Cerebellar nuclear complex (tissue), 1 donor: ENCODE measurements at places on chromosomes 6 and 20.

DNA sequence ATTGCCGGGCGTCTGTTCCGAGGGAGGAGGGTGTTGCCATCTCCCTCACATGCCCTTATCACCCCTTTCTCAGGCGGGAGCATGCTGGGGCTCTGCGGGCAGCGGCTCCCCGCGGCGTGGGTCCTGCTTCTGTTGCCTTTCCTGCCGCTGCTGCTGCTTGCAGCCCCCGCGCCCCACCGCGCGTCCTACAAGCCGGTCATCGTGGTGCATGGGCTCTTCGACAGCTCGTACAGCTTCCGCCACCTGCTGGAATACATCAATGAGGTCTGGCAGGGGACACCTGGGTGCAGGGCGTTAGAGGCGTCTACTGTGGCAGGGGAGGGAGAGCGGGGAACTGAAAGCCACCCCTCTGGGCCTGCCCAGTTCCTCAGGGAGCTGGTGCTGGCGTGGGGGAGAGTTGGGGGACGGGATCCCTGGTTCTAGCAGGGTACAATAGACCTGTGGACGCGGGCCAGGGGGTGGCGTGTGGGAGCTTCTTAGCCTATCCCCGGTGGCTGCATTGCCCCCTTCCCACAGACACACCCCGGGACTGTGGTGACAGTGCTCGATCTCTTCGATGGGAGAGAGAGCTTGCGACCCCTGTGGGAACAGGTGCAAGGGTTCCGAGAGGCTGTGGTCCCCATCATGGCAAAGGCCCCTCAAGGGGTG is 697 bp downstream of the PPT2 start:
- DNase-seq = no peak

DNA sequence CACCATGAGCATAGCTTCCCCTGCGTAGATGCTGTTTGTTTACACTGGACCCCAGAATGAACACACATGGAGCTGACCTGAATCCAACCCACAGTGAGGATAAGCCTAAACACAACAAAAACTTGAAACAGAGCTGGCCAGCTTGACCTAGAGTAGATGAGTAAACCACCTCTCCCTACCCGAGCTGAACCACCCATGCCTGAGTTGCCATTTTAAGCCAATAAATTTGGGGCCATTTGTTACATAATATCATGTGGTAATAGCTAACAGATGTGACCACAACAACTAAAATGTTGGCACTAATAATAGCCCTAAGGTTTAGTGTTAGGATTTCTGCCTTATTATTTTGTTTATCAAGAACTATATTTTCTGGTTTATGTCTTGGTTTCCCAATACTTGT is 103.2 kb upstream of the GRIK2 start:
- DNase-seq = no peak

GRCh38 chr6:136051140-136051775 is 198.9 kb downstream of the MTFR2 start:
- no peak for DNase-seq

GRCh38 chr20:8849990-8850389 is 218.9 kb upstream of the PLCB4 start:
- DNase-seq = no peak

GRCh38 chr6:128305976-128306375 is 214.4 kb downstream of the PTPRK start:
- no peak for DNase-seq

DNA sequence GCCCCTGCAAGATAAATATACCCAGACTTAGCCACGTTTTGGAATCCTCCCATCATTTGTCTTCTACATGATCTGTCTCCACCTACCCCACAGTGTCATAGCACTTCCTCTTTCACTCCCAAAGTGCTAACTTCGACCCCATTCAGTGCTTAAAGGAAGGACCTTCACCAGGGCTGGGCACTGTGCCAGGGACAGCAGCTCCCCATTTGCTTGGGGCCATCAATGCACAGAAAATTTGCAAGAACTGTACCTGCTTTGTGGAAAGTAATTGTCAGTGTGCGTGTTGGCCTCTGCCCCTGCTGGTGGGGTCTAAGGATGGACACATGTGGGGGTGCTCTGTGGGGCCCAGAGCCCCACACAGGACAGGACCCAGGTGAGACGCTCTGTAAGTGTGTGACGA is 5.2 kb upstream of the BPIFA2 start:
- DNase-seq = no peak

- no peak for DNase-seq
Observed at GRCh38 chr20:16537918-16538317, 35.3 kb downstream of the KIF16B start.

DNA sequence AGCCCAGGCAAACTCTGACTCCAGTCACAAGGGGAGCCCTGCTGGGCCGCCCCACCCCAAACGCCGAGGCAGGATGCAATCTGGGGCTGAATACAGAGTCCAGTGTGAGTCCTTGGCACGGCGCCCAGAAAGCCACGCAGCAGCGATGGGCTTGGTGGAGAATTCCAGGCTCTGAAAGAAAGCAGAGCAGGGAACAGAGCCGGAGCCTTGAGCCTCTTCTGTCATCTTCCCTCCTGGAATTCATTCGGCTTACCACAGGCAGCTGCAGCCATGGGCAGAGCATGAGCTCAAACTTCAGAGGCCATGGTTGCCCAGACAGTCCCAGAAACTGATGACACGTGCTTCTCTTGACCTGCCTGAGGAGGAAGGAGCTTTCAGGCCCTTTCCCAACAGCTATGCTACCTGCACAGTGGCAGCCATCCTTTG is 441.1 kb upstream of the JARID2 start:
- no peak for DNase-seq

GRCh38 chr6:144481527-144481926 is 196.4 kb downstream of the UTRN start:
- no peak for DNase-seq

- no peak for DNase-seq
Observed at GRCh38 chr6:169953686-169954085, 202.3 kb downstream of the ERMARD start.

DNA sequence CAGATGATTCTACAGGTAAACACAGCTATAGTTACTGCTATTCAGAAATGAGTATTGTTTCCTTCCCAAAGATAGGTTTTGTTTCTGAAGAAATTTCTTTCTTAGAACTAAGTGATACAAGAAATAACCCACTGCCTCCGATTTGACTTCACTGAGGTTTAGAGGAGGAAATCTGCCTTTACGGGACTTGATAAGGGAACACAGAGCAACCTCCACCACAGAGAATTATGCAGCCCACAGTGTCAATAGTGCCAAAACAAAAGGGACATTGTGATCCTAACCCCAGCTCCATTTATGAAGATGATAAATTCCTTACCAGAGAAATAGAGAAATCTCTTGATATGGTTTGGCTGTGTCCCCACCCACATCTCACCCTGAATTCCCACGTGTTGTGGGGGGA is 164.6 kb downstream of the ZNF217 start:
- no peak for DNase-seq

DNA sequence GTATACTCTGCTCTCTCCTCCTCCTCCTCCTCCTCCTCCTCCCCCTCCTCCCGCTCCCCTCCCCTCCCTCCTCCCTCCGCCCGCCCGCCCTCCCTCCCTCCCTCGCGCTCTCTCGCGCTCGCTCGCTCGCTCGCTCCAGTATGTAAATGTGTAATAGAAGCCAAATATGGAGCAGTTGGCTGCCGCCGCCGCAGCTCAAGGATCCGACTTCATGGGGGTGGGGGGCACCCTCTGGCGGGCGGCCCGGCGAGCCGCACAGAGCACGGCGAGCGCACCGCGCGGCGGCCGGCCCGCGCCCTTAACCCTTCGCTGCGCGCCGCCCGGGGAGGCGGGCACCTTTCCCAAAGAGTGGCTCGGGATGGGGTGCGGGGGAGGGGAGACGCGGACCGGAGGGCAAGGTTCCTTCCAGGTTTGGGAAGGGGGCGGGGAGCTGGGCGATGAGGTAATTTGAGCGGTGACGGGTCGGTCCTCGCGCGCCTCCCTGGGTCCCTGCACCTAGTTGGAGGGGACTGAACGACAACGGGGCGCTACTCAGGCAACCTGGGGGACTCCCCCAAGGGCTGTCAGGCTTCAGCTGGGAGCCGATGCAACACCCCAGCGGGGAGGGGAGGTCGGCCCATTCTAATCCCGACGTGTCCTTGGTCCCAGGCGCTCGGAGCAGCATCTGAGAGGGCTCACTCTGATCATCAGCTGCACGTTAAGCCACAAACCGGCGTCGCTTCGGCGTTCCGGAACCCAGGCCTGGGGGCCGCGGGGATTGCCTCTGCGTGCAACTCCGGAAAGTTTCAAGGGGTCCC is 409 bp upstream of the ATXN1 start:
- DNase-seq = no peak

GRCh38 chr20:46438156-46438750 is 31.8 kb upstream of the ELMO2 start:
- DNase-seq = no peak

DNA sequence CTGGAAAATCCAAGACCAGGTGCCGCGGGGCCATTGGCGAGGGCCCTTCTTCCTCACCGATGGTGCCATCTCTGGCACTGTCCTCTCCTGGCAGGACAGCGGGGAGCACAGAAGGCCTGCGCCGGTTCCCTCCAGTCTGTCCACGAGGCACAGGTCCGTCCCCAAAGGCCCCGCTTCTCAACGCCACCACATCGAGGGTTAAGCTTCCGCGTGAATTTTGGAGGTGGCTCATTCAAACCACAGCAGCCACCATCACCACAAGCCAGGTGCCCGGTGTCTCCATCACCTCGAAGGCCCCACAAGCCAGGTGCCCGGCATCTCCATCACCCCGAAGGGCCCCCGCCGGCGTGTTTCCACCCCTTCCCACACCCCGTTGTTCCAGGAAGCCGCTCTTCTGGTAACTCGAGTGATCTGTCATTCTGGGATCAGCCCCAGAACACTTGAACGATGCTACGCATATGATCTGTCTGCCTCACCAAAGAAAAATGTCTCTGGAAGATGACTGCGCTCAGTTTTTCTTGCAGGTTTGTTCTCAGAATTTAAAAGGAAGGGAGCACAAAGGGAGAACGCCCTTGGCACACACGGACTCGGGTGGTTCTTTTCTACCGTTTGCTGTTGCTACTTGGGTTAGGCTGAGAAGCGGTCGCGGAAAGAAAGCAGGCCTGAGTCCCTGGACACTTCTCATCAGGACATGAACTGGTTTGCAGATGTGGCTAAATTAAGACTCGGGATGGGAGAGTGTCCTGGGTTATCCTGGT is 9.9 kb upstream of the KIF25 start:
- no peak for DNase-seq

DNA sequence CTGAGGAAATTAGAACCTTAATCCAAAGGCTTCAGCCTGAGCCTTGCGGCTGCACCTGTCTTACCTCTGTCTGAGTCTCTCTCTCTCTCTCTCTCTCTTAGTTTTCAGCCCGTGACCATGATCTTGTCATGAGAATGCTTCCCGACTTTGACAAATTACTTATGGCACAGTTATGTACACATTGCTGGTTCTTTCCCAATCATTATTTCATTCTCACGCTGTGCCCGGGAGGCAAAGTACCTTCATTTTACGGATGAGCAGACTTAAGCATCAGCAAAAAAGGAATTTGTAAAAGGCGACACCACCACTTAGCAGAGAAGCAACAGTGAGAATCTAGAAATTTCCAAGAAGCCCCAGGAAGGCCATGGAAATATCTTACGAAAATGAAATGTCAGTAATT is 54.6 kb downstream of the GMPR start:
- DNase-seq = no peak

DNA sequence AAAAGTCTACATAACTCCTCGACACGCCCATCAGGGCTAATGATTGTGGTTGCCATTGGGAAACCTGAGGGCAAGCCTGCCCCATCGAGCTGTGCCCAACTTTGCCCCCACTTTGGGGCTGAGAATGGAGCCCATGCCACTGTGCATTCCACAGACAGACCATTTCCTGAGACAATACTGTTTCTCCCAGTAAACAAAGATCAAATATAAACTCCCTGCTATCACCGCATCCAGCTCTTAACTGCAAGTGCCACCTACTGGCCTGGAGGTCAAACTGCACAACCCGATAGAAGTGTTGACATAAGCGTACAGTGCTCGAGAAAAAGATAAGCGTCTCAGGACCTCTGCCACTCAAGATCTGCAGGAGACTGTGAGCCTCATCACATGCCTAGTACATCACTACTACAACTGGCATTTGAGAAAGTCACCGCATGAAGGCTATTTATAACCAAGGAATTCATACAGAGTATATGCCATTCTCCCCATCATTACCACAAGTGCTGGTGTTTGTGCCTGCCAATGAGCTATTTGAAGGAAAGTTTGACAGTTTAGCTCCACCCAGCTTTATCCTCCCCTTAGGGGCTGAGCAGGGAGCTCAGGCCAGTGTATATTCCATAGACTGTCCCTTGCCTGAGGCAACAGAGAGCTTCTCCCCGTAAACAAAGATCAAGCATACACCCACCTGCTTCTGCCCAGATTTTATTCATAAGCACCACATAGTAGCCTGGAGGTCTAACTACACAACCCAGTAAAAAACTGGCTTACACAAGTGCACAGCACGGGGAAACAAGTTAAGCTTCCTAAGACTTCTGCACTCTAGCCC is 4.5 kb upstream of the DEFB126 start:
- DNase-seq = no peak

- DNase-seq = no peak
Observed at GRCh38 chr6:162681447-162681846, 46.1 kb downstream of the PRKN start.

DNA sequence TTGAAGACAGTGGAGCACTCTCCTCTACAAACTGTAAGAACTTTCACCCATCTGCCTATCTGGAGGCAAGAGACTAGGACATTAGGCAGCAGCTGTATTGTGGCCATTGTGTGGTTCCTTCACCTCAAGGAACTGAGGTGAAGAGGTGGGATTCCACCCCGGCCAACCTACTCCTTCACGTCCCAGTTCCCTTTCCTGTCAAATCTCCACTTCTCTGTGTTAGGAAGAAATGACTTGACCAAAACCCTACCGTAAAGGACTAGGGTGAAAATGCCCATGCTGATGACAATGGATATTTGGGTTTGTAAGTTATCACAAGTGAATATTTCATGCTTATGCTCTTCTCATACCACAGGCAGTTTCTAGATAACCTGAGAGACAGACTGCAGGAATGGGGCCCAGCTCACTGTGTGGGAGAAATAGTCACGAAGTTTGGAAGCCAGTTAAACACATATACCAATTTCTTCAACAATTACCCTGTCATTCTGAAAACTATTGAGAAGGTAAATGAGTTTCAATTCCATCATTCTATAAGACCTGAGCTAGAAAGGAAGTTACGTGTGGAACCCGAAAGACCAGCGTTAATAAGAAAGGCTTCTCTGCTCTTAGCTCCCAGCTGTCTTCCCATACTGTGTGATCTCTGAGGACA is 86.6 kb downstream of the ECT2L start:
- DNase-seq = no peak

DNA sequence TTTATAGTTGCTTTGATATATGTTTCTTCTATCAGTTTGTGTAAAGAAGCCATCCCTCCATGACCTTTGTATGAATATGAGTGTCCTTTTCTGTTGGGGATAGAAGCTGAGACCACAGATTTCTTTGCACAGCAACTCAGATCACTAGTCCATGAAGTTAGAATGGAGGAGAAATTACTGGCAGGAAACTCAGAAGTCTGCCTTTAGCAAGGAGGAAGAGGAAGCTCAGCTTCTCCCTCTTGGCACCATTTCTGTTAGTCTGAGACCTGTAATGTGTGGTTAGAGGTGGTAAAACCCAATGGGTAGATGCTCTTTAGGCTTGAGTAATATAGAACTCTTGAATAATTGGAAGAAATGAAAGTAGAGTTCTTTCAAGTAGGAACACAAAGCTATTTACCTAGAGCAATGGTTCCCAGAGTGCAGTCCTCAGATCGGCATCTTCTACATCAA is 995.3 kb upstream of the FLRT3 start:
- DNase-seq = no peak

- no peak for DNase-seq
Observed at GRCh38 chr6:131399433-131399832, 173.6 kb upstream of the ARG1 start.
